ENCODE measurements at places on chromosomes 6 and 20.

- DNase-seq, result no peak
Measured at GRCh38 chr20:56788041-56788670, 159.1 kb downstream of the TFAP2C start.

DNA sequence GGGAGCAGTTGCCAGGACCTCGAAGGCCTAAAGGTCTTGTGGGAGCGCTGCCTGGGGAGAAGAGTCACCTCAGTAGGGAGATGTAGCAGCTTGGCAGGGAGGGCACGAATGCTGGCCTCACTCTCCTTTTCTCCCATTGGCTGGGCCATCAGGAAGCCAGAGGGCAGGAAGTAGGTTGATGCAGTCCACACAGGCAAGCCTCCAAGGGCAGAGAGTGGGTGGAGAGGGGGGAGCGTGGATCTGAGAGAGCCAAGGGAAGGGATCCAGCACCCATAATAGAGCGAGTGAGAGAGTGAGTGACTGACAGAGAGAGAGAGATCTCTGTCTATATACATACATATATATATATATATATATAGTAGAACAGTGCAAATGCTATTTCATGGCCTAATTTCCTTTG is 215.3 kb upstream of the LRFN2 start:
- DNase-seq, result no peak

GRCh38 chr6:113432521-113433334 is 424.4 kb upstream of the MARCKS start:
- DNase-seq, result peak; percentile 12

GRCh38 chr20:46840054-46840729 is 54.5 kb upstream of the EYA2 start:
- no peak for DNase-seq

GRCh38 chr20:1933465-1933870 is 38.3 kb downstream of the SIRPA start:
- no peak for DNase-seq

- DNase-seq, result no peak
Measured at GRCh38 chr6:50840811-50841192, 22.1 kb downstream of the TFAP2B start.

GRCh38 chr6:158322724-158323560 is 10.7 kb downstream of the TULP4 start:
- DNase-seq, result peak; percentile 76

- DNase-seq, result peak; percentile 91
Measured at GRCh38 chr6:13427801-13428582, 59.4 kb downstream of the GFOD1 start.

- DNase-seq, result no peak
Measured at GRCh38 chr20:63980317-63980805, 571 bp upstream of the PRPF6 start.

- DNase-seq, result no peak
Measured at GRCh38 chr6:15708231-15708630, 45.4 kb upstream of the DTNBP1 start.

GRCh38 chr6:126548300-126548699 is 208.4 kb downstream of the CENPW start:
- DNase-seq, result no peak

DNA sequence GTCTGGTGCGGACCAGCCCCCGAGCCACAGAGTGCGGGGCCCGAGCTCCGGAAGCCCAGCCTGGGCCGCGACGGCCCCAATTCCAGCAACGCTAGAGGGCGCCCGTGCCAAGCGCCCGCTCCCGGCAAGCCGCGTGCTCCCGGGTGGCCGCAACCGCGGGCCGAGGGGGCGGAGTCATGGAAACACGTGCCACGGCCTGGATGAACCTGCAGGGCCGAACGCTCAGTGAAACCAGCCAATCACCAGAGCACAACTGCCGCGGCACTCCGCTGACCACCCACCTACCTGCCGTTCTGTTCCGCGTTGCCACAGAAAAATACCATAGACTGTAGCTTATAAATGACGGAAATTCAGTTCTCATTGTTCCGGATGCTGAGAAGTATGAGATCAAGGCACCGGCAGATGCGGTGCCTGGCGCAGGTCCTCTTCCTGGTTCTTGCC is 85.7 kb upstream of the FOXC1 start:
- peak; percentile 82 for DNase-seq

GRCh38 chr20:35359335-35359950 is 52.3 kb downstream of the UQCC1 start:
- no peak for DNase-seq

GRCh38 chr6:53627391-53628218 is 38.0 kb downstream of the KLHL31 start:
- DNase-seq, result no peak

- DNase-seq, result peak; percentile 95
Measured at GRCh38 chr6:28940858-28941683, 17.3 kb upstream of the TRIM27 start.

- peak; percentile 51 for DNase-seq
Measured at GRCh38 chr6:49453221-49453620, 9.8 kb downstream of the MMUT start.

- DNase-seq, result peak; percentile 70
Measured at GRCh38 chr6:20223141-20223540, 10.9 kb upstream of the MBOAT1 start.

DNA sequence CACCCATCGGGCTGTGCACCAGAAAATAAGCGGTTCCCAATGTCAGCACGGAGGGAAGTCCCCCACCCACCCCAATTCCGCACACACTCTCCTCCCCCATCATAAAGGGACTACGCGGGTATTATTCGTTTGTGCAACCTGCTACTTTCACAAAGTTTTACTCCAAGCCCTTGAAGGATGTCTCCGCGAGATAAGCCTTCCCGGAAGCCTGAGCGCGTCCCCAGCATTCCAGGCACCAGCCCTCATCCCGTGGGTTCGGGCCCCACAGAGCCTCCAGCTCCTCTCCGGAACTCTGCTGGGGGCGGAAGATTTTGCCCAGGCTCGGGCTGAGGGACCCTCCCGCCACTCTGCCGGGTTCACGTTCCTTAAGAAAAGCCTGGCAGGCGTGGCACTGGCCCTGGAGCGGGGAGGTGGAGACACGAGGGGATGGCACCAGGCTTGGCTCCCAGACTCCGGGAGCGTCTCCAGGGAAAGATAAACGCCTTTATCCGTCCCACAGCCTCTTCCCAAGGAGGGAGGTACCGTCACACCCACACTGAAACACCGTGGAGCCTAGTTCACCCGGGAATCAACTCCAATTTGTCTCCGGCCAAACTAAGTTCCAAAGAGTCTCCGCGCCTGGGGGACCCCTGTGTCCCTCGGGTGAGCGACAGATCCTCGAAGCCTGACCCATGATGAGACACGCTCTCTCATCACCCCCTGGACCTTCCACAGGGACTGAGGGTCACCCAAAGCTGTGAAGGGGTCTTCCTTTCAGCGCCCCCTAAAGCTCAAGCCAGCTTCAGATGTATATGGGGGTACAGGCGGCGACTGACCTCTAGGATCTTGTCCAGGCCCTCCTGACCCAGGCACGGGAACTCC is 934 bp downstream of the KCNK5 start:
- no peak for DNase-seq

Data from hematopoietic multipotent progenitor cell treated with erythropoietin and hydrocortisone succinate and interleukin-3 and kit ligand, for 4 days (in vitro differentiated cells).